ENCODE measurements at places on chromosomes 7 and 10.

- DNase-seq = no peak
These were observed 21.1 kb upstream of the PCBD1 start for GRCh38 chr10:70909326-70909935.

- DNase-seq = no peak
These were observed 120.3 kb upstream of the TMEM106B start for GRCh38 chr7:12090757-12091221.

DNA sequence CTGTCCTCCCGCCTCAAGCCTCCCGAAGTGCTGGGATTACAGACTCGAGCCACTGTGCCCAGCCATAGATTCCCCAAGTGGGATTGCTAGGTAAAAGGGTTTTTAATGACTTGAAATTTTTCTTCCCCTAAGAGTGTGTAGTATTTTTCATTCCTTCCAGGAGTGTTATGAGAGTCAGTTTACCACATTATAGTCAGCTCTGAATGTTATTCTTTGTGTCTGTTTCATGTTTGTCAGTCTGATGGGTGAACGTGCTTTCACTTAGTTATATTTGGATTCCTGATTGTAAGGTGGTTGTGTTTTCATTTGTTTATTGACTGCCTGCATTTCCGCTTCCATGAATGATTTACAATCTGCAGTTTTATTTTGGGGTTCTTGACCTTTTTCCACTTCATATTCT, 6.3 kb downstream of the ZNF212 start:
- no peak for DNase-seq

DNA sequence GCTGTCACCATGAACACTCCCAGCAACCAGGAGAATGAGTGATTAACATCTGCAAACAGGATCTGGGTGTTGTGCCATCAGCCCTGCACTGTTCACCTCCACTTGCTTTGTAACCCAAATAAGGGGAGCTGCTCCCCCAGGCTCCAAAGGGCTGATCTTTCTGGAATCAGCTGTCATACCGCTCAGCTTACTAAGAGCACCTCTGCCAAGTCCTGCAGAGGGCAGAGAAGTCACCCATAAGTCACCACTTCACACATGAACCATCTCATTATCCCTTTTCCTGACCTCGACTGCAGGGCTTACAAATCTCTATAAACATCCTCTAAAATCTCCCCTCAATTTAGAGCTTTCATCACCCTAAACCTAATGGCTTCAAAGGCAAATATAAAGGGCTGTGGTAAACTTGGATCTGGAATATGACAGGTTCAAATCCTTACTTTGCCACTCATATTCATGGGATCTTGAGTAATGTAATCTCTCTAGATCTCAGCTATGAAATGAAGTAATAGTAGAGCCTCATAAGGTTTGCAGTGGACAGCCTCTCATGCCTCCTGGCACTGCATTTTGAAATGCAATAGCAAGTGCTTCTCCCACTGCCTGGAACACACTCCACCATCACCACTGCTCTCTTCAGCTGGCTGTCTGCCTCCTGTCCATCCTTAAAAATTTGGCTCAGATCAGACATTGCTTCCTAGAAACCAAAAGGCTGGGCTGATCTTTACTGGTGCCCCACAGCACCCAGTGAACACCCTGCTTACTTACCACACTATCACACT, 38.8 kb downstream of the ERLIN1 start:
- DNase-seq = no peak

DNA sequence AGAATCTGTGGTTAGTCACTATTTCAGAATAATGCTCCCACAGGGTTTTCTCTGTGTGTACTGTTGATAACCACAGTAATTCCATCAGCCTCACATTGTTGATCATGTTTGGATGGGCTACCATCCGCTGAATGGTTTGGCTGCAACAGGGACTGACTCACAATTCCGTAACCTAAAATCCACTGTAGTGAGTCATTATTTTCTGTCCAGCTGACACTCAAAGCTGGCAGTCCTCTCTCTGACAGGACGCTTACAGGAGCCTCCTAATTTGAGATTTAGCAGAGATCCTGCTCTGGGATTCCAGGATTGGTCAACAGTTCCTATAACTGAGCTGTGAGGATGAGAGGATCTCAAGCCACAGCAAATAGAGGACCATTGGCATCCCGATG, 32.7 kb downstream of the VWA2 start:
- DNase-seq = no peak

- no peak for DNase-seq
These were observed 13.6 kb upstream of the CALU start for GRCh38 chr7:128725531-128725930.

DNA sequence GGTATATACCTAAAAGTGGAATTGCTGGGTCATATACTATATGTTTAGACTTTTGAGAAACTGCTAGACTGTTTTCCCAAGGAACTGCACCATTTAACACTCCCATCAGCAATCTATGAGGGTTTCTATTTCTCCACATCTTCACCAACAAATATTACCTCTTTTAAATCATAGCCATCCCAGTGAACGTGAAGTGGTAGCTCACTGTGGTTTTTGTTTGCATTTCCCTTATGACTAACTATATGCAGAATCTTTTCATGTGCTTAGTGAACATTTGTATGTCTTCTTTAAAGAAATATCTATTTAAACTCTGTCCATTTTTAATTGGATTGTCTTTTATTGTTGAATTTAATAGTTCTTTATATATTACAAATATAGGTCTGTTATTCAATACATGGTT, 115.8 kb upstream of the SEC61G start:
- DNase-seq = no peak

DNA sequence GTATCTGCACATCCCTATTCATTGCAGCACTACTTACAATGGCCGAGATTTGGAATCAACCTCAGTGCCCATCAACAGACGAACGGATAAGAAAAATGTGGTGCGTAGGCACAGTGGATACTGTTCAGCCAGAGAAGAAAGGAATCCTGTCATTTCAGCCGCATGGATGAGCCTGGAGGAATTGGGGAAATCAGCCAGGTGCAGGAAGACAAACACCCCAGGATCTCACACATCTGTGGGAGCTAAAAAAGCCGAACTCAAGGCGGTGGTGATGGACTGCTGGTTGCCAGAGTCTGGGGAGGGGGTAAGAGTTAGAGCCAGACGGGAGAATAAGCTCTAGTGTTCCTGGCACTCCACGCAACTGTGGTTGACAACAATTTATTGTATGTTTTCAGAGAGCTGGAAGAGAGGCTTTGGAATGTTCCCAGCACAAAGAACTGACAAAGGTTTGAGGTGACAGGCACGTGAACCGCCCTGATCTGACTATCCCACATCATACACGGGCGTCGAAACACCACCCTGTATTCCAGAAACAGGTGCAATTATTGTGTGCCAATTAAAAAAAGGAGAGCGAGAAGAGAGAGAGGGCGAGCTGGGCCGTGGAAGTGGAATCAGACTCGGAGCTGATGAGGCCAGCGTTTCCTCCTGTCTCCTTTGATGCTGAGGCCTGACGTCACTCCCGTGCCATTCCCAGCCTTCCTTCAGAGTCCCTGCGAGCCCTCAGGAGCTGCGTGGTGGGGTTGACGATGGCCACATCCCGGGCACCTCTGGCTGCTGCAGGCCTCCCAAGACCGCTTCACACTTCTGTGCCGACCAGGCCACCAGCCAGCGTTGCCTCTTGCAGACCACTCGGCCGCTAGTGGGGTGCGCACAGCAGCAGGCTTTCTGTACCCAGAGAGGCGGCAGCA, 189.5 kb downstream of the DNAJB6 start:
- DNase-seq = no peak

DNA sequence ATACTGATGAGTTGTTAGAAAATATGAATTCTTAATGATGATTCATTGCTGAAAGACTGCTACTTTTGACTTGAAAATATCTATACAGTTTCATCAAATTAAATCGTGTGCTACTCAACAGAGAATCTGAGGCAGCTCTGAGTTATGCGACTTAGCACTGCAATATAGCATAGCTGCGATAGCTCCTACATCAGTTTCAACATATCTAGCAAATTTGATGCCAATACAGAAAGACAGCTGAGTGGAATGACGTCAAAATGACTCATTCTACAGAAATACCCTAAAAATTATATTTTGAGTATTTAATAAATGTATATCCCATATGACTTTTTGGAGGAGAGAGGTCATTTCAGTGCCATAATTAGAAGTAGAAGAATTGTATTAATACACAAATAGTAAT, 1.1 kb upstream of the TARP start:
- no peak for DNase-seq

DNA sequence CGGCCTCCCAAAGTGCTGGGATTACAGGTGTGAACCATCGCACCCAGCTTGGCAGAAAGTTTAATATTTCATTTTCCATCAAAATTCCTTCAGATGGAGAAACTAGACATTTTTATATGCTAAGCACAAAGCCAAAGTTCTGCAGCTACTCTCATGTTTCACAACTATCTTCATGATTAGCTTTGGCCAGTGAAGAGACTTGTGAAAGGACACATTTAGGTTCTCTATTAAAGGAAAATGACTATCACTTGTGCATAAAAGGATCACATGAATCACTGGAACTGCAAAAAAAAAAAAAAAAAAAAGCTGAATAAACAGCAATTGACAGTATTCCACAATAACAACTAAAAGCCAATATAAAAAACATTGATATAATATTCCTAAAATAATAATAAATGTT, 16.2 kb downstream of the FGFBP3 start:
- no peak for DNase-seq

DNA sequence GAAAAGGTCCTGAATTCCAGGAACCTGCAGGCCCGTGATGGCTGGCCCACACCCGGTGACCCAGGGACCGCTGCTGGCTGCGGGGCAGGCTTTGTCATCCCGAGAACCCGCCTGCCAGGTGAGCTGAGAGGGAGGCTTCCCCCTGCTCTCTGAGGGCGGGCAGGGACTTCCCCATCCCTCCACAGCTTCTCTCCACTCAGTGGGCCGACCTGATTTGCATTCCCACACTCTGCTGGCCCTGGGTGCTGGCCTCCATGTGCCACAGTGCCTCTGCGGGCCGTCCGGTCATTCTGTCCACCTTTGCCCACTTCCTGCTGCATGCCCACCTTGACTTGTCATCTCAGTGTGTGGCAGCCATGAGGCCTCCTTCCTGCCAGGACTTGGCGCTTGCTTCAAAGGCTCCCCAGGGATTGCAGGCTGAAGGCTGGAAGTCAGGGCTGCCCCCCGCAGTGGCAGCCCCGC, 35.3 kb downstream of the PALD1 start:
- DNase-seq = no peak

- no peak for DNase-seq
These were observed 139.4 kb downstream of the SEMA3C start for GRCh38 chr7:80779456-80779855.

DNA sequence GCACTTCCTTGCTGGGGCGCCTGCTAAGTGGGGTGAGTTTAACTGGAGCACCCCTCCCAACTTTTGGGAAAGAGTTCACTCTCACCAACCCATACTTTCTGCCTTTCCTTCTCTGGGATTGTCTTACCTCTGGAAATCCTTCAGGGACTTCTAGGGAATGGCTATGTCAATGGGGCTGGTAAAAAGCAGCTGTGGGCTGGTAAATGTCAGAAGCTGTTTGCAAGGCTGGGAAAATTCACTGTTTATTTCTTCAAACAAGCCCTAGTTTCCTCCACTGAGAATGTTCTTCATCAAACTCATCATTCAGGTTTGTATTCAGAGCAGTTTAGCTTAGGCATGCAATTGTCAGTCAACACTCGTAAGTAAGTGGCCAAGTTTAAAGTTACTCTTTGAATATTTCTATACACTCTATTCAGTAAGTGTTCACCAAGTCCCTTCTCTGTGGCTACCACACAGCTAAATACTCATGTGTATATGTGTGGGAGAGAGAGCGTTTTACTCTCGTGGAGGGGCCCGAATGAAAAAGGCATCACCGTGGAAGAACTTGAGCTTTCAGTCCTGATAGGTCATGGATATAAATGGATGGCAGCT, 654.8 kb downstream of the LRMDA start:
- no peak for DNase-seq

GRCh38 chr7:13850185-13850752, 139.2 kb downstream of the ETV1 start:
- DNase-seq = peak; percentile 61

DNA sequence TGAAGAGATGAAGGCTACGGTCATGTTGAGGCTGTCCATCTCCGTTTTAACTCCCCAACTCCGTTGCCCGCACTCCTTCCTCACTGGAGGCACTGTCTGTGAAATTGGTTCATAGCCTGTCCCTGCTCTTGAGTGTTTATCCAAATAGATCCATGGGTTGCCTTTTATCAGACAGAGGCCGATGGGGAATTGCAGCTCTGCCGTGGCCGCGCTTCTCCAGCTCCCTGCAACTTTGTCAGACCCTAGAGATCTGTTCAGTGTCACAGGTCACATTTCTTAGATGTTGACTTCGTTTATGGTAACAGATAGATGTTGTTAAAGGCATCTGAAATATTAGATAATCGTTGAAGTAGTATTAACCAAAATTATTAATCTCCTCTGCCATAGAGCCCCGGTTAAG, 14.7 kb downstream of the PPP2R2D start:
- no peak for DNase-seq

- DNase-seq = no peak
These were observed 82.7 kb upstream of the MACROH2A2 start for GRCh38 chr10:69969977-69970376.

DNA sequence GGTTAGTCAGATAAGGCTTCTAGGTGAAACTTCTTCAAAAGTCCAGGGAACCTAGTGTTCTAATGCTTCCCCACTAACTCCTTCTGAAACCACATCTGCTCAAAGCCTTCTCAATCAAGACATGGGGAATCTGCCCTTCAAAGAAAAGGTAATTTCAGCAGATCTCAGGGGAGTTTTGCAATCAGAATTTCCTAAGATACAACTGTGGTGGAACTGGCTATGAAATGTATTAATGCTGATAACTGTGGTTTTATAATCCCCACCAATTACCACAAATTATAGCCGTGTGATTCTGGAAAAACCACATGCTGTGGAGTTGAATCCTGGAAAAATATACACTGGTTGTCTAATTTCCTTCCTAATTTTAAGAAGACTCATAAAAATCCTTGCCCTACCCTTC, 233.8 kb downstream of the SORCS1 start:
- DNase-seq = no peak

- DNase-seq = no peak
These were observed 103.5 kb downstream of the SND1 start for GRCh38 chr7:127755521-127755920.

DNA sequence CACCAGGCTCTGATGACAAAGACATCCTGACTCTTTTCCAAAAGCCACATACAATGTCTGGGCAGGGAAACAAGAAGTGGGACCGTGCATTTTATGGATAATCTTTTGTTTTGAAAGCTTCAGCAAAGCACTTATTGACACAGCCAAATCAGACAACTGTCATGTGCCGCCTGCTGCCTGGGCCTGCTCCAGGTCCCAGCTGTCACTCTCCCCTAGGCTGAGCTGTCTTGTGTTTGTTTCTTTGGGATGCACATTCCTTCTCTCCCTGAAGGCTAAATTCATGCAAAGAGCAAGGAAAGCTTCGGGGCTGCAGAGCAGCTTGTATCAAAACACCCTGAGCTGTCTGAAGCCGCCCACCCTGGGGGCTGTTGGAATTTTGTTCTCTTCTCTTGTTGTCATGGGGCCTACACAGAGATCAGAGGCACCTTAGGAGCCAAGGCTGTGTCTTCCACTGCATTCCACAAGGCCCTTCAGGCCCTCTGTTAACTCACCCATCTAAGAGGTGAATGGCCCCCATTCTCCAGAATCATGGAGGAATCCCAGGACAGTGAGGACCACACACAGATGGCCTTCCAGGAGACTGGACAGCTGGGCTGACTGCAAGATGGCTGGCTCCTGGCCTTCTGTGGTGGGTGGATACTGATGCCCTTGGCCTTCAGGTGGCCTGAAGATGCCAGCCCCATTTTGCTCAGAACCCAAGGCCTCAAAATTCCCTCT, 17.8 kb upstream of the SLC18A2 start:
- DNase-seq = no peak

Data from NCI-H2107 (cell line).